ENCODE measurements at places on chromosomes 1 and 21.

GRCh38 chr1:147630022-147630421, 40.3 kb downstream of the ACP6 start:
- no peak for DNase-seq

- DNase-seq = no peak
Measured at GRCh38 chr1:118911571-118911970, 76.6 kb downstream of the TBX15 start.

DNA sequence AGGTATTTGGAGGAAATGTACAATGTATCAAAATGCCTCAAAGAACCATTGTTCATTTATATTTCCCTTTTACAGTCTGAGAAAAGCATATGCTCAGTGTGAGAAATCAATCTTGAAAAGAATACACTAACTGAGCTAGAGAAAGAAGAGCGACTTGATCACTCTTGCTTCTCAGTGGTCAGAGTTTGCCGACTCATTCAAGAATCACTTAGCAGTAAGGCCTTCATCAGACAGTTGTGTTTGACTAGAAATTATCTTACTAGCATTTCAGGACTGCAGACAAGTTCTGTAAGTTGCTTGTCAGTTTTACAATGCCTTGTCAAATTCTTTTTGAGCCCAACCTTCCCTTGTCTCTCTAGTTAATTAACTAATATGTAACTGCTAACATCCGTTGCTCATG, 12.9 kb downstream of the RGS18 start:
- DNase-seq = no peak

- no peak for DNase-seq
Measured at GRCh38 chr1:218592688-218593087, 247.6 kb downstream of the TGFB2 start.

- no peak for DNase-seq
Measured at GRCh38 chr1:26195805-26196204, 5.4 kb downstream of the CATSPER4 start.

DNA sequence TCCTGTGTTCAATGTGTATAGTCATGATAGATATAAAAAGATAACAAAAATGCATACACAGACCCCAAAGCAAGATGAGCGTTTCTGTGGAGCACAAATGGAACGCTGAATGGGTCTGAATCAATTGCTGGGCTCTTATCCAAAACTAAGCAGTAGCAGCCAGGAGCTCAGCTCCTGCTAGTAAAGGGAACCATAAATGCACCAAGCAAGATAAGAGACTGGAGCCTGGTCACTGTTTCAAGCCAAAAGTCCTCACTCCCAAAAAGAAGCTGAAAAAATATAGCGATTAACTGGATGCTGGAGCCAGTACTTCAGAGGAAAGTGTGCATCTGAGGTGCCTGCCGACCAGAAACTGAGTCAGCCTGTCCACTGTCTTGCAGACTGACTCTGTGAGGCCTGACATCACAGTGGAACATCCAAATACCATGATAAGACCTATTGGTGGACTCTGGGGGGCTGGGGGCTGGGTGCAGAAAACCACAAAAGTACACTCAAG, 68.9 kb downstream of the LRRC8C start:
- DNase-seq = no peak

DNA sequence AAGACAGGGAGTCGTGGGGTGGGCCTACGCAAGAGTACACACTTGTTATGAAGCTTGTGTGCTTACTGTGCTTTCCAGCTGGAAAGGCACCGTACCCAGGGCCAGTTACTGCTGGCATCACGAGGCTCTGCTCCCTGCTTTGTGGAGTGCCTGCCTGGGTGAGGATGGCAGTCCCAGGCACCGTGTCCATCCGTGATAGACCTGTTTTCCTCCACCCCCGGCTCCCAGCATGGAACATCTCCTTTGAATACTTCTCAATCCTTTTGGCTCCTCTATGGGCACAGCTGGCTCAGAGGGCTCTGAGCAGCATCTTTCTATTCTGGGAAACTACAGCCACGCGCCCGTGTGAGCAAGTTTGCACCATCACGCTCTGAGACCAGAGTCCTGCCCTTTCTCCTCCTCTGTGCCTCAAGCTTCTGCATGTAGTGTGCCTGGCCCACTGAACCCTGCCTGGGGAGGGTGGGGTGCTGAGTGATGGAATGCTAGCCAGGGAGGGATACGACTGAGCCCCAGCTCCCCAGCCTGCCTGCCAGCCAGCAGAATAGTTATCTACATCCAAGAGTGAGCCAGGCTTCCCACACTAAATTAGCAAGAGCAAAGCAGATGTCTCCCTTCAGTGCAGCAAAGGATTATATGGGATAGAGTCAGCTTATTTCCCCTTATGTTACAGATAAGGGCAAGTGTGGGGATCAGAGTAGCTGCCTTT, 7.1 kb upstream of the TNR start:
- no peak for DNase-seq

- no peak for DNase-seq
Measured at GRCh38 chr1:61808321-61808720, 66.0 kb downstream of the PATJ start.

DNA sequence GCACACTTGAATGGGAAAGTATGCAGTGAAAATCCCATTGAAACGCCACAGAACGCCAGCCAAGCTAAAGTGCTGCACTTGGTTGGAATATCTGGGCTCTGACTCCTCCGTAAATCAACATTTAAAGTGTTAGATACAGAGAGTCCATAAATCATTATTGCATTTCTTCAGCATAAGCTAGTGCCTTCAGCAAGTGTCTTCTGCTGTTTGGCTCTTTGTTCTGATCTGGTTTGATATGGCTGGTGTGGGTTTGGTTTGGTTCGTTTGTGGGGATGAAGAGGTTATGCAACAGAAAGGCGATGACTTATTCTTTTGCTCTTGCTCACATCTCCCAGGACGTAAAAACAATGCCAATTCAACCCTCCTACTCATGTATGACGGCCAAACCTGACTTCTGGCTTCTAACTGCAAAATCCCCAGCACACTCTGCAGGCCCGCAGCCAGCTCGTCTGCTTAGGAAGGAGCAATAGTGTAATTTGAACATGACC, 121.8 kb upstream of the ERG start:
- peak; percentile 61 for DNase-seq

GRCh38 chr1:69185378-69185777, 382.3 kb upstream of the LRRC7 start:
- no peak for DNase-seq

DNA sequence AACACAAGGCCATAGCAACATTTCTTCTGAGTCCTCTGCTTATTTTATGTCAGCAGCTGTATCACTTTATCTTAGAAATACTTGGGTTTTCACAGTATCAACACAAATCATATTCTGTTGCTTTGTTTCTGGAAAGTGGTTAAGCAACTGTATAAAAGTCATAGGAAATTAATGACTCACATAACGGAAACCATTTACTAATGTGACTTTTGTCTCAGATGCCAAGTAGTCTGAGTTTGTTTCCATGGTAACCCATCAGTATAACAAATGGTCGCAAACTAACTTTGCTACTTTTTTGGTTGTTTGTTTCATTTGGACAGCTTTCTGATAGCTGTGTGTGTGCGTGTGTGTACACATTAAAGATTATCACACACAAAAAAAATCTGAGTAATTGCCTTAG, 31.1 kb downstream of the EEIG2 start:
- peak; percentile 88 for DNase-seq

DNA sequence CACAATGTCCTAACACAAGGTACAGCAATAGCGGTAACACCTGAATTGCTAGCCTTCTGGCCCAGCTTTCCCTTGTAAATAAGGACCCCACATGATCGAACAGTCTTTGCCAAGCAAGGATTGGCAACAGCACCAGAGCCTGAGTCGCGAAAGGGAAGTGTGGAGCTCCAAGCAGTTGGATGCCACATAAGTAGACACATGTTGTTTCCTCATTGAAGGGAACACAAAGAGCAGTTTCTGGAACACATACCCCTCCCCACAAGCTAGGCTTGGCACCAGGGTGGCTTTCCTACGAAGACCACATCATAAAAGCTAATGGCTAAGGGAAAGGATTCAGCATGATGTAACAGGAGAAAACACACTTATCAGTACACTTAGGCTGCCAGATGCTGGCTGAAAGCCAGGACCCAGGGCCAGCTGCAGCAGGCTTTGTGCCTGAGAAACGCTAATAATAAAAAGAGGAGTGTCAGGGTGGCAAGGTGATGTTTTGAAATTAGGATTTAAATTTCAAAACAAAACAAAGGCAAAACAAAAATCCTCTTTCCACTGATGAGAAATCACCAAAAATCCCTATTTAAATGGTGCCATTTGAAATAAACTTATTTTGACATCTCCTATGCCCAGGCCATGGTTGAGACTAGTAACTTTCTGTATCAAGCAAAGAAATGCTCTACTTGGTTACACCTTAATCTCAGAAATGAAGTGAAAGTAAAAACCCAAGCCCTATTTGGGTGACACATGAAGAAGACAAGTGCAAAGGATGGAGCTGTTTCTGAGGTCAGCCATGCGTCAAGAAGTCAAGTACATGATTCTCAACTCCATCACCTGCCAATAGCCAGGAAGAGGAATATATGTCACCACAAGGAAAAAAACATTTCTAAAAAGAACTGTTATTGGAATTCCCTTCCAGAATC, 11.9 kb upstream of the CPLANE2 start:
- peak; percentile 67 for DNase-seq

- DNase-seq = no peak
Measured at GRCh38 chr1:15692121-15692682, 8.1 kb downstream of the PLEKHM2 start.

DNA sequence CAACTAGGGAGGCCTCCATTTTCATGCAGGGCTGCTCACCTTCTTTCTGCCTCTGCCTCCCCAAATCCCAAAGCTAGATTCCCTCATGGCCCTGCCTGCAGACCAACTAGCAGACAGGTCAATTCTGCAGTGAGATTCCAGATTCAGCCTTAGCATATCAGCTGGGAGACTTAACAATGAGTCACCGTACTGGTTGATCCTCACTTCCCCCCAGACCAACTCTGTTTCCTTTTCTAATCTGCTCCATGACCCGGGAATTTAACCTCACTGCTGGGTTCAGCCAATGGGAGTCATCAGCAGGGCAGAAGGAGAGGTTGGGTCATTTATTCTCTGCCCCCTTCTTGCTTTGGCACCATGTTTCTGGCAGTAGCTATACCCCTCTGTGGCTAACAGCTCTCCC, 140.6 kb upstream of the GRIK3 start:
- no peak for DNase-seq

DNA sequence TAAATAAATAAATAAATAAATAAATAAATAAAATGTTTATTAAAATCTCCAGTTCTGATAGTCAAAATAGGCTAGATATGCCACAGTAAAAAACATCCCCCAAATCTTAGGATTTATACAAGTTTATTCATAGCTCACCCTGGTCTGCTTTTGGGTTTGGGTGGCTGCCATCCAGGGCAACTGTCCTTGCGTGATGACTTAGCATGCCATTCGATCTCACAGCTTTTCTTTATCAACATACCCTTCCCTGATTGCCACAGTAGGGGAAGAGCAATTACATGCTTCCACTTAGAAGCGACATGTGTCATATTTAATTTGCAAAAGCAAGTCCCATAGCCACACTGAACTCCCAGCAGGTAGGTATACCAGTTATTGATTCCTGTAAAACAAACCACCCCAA, 52.7 kb downstream of the TEX35 start:
- DNase-seq = no peak

- no peak for DNase-seq
Measured at GRCh38 chr21:22343303-22343702, 1345.1 kb downstream of the NCAM2 start.

DNA sequence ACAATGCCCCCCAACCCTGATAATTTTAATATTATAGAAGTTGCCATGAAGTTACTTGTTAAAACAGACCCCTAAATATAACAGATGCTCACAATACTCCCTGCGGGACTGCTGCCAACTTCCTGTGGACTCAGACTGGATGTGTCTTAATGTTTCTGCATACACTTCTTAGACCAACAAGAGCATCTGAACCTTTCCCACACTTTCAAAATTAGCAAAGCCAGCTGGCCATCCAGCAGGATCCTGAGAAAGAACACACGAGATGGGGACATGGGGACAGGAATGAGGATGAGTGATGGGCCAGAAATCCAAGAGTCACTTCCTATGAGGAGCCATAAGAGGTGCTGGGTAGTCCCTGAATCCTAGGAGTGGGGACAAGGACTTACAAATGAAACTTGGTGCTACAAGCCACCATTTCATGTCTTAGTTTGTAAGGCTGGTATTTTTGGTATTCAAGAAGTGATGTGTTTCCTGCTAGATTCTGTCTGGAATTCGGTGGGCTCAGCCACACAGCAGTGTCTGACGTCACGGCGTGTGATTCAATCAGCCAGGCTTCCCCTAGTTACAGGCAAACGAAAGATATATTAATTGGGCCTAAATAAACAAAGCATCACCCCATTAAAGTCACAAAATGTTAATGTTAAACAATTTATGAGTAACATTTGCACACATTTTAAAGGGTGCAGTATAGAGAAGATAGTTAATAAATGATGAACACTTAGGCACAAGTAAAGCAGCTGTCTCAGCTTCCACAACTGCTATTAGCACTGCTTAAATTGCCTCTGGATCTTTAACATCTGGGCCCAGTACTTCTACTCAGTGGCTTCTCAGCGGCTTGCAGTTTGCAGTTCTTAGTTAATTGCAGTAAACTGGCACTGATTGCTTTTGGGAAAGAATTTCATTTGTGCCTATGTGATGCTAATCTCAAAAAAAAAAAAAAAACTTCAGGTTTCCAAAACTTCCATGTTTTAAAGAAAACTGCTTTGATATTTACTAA, 41.2 kb upstream of the RGS8 start:
- peak; percentile 28 for DNase-seq

GRCh38 chr1:66022904-66023620, 230.4 kb downstream of the PDE4B start:
- DNase-seq = no peak

DNA sequence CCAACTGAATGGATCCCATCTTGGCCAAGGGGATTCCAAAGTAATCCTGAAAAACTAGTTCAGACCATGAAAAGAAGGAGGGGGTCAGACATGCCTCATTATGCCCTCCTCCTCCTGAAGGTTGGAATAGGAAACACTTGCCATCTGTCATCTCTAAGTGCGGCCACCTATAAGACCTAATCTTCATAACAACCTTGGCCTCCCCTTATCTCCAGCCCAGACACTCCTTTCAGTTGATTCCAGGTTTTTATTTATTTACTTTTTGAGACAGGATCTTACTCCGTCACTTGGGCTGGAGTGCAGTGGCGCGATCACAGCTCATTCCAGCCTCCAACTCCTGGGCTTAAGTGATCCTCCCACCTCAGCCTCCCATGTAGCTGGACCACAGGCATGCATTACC, 19.7 kb downstream of the SNAP47 start:
- no peak for DNase-seq

- no peak for DNase-seq
Measured at GRCh38 chr1:234840843-234841242, 230.9 kb upstream of the IRF2BP2 start.
